ENCODE measurements at places on chromosomes 4 and X. TPM values are rescaled to one million over a fixed set of nuclear protein-coding genes. Genes with fewer than 3 reads are reported as not detected.

EDA2R gene
- 6.3 TPM for total RNA-seq

DNA sequence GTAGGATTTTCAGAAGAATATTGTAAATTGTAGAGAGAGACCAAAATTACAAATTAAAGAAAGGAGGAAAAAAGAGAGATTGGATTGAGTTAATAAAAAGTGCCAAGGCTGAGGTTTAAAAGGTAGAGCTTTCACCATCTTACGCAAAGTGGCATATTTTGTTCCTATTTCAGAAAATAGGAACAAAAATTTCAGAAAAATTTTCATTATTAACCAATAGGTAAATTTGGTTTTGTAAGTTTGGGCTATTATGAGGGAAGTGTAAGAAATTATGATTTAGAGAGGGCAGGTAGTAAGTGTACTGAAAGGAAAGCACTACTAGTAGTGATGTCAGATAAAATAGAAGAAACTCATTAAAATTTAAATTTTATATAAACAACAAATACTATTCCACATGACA is 479.7 kb downstream of the ACTRT1 start:
- no peaks in the 10 kb centered on the region for H3K27me3 ChIP-seq
- no peak overlapping the region for H3K27ac ChIP-seq
- no peaks in the 10 kb centered on the region for H3K4me1 ChIP-seq
- H3K36me3 ChIP-seq = no peaks in the 10 kb centered on the region
- H3K4me3 ChIP-seq = no peak overlapping the region

- no peak overlapping the region for H3K4me3 ChIP-seq
- peaks cover 3% of the 10 kb centered on the region for H3K4me1 ChIP-seq
- H3K36me3 ChIP-seq = no peaks in the 10 kb centered on the region
- DNase-seq = no peak
- no peak overlapping the region for H3K27ac ChIP-seq
- H3K27me3 ChIP-seq = no peaks in the 10 kb centered on the region
Measured at GRCh38 chr4:96093057-96093456, 253.2 kb downstream of the PDHA2 start.

DNA sequence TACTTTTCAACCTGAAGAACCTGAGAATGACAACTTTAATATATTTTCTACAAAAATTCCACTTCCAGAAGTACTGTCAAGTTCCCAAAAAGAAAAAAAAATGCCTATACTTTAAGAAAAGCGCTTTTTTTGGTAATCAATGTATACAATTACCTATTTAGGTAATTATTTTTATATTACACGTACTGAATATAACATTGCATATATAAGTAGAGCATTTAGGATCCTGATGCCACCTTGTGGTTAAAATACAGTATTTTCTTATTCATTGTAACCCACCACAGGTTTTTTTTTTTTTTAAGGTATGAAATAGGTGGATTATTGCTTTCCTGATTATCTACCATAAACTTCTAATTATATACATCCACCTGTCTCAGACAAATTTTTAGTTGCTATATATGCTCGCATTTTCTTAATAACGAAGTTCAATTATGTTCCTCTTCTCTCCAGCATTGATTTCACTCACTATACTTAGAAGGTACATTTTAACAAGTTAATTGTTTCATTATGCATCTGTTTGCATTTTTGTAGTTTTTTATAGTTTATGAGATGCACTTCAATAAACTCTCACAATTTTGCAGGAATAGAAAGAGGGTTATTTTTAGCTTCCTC is 5.2 kb downstream of the MAP9 start:
- no peak for DNase-seq
- H3K4me3 ChIP-seq = no peak overlapping the region
- H3K27ac ChIP-seq = no peak overlapping the region
- no peaks in the 10 kb centered on the region for H3K27me3 ChIP-seq

DNA sequence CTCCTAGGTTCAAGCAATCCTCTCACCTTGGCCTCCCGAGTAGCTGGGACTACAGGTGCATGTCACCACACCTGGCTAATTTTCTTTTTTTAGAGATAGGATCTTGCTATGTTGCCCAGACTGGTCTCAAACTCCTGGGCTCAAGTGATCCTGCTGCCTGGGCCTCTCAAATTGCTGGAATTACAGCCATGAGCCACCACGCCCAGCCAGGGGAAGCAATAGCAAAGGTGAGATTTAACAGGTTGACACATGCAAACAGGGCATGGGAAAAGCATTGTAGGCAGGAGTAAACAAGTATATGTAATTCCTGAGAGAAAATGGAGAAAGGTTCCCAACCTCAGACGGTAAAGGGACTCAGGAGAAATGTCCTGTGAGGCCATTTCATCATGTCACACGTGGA is 33.6 kb upstream of the TBL1X start:
- H3K4me1 ChIP-seq = no peaks in the 10 kb centered on the region
- no peaks in the 10 kb centered on the region for H3K36me3 ChIP-seq
- H3K27ac ChIP-seq = no peak overlapping the region
- H3K27me3 ChIP-seq = no peaks in the 10 kb centered on the region
- H3K4me3 ChIP-seq = no peak overlapping the region

DNA sequence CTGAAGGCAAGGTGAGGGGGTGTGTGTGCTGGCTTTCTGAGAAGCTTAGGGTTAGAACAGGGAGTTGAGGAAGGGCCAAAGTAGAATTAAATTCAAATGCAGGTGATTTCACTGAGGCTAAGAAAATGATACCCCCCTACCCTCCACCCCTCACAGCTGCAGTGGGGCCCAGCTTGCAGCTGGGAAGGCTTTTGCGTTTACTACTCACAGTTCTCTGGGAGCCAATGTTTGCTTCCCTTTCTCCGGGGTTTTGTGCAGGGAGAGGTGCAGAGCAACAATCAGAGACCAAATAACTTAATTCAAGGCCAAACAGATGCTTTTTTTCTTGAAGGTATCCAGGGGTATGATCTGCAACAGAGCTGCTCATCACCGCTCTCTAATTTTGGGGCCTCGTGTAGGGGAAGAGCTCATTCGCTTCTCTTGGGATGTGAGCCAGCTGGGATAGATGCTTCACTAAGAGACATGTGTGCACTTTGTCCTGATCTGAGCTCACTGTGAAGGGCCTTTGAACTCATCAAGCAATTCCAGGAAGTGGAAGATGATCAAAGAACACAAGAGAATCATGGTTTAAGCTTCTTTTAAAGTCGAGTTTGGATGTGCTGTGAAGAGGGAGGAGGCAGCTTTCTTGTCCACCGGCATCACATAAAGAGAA is 122.7 kb upstream of the C1GALT1C1 start:
- H3K27me3 ChIP-seq = no peaks in the 10 kb centered on the region
- no peak overlapping the region for H3K4me3 ChIP-seq
- H3K36me3 ChIP-seq = no peaks in the 10 kb centered on the region
- H3K27ac ChIP-seq = no peak overlapping the region
- no peak for DNase-seq

DNA sequence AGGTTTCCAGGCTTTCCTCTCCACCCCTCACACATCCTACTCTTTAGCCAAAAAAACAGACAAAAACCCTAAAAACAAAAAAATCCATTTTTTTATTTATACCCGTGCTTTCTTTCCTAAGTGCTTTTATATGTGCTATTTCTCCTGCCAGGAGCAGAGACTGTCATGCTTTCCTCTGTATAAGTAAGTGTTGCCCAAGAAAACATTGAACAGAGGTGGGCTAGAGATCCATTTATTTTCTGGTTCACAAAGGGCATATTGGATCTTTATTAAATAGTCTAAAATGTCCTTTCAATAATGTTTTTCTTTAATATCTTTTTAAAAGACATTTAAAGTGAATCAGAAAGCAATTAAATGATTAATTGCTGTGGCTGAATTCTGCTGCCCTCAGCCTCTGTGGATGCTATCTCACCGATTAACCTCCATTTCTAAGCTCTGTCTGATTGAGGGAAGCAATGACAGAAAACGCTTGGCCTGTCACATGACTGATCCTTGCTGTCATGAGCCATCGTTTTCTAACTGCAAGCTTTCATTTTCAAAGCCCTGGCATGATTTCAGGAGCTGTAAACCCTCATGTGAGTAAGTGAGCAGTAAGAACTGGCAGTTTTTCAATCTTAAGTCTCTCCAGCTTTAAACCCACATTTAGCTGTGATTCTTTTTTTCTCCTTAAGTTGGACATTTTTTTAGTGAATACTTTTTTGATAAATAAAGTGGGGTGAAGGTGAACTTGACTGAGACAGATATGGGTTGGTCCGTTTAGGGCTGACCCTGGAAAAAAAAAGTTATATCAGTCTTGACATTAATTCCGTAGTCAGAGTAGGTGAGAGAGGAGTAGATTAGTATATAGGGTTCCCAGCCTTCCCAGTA is 180.7 kb upstream of the PGRMC2 start:
- no peaks in the 10 kb centered on the region for H3K27me3 ChIP-seq
- no peak for DNase-seq
- H3K4me1 ChIP-seq = no peaks in the 10 kb centered on the region
- H3K4me3 ChIP-seq = no peak overlapping the region
- no peaks in the 10 kb centered on the region for H3K36me3 ChIP-seq

DNA sequence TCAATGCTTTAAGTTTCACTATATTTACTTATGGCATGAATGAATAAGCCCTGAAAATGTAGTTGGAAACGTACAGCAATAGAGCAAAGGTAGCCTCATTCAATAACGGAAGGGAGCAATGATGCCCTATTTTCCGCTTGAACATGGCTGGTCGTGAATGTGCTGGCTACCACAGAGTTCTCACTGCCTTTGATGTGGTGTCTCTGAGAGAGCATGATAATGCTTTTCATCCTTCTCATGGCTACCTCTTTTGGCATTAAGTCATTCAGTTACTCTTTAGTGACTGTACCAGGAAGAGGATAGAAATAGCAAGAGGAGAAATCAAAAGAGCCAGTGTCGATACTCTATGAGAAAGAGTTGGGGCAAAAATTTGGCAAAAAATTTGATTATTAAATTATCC is 308.0 kb downstream of the PPP3CA start:
- no peaks in the 10 kb centered on the region for H3K27me3 ChIP-seq
- no peak for DNase-seq
- H3K4me3 ChIP-seq = no peak overlapping the region
- H3K36me3 ChIP-seq = no peaks in the 10 kb centered on the region
- no peak overlapping the region for H3K27ac ChIP-seq

DNA sequence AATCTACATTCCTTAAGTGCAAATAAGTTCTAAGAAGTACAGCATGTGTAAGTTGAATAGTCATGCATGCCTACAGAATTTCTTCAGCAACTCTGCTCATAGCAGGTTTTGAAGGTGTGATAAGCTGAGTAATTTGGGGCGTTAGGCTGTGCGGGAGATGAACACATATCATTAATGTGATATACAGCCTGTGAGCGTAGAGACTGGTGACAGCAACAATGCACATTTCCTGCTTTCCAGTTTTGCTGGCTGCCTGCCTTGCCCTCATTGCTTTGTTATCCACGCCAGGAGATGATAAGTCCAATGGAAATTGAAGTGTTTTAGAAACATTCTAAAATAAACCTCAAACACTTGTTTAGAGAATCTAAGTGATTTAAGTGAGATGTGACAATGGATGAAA is 1709.4 kb downstream of the ARAP2 start:
- H3K36me3 ChIP-seq = no peaks in the 10 kb centered on the region
- H3K4me3 ChIP-seq = no peak overlapping the region
- no peak overlapping the region for H3K27ac ChIP-seq
- no peaks in the 10 kb centered on the region for H3K4me1 ChIP-seq
- DNase-seq = no peak

DNA sequence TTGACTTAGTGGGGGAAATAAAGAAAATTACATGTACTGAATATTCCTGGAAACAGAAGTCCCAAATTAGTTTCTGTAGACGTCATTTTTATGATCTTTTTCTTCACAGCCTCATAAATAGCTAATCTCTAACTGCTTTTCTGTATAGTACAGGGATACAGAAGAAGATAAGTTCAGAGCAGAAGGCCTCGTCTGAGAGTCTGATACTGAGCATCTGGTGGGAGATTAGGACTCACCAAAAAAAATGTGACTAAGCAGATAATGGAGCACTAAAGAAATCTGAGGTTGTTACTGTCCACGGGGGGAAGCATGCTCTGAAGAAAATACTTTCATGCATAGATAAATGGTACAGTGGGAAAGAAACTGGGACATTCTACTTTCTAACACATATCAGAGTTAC is 115.3 kb upstream of the TRPC5 start:
- no peak overlapping the region for H3K27ac ChIP-seq
- no peak overlapping the region for H3K4me3 ChIP-seq
- no peaks in the 10 kb centered on the region for H3K36me3 ChIP-seq

DNA sequence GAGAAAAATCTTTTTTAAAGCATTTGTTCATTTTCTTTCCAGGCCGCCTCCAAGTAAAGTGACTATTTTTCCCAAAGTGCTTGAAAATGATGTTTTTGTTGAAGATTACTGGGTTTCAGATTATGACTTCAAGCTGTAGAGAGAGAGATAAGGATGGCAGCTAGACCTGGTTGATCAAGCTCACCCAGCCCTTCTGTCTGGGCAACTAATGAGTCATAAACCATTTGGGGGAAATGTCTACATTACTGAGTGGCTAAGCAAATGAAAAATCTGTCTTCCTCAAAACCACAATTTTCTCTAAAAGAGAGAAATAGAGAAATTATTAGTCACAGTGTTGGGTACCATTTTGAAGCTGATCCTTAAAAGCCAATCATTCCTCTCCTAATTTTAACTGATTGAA is 355.4 kb upstream of the CPEB2 start:
- no peaks in the 10 kb centered on the region for H3K36me3 ChIP-seq
- no peaks in the 10 kb centered on the region for H3K4me1 ChIP-seq
- no peak overlapping the region for H3K27ac ChIP-seq
- DNase-seq = no peak
- H3K4me3 ChIP-seq = no peak overlapping the region
- peaks cover 3% of the 10 kb centered on the region for H3K27me3 ChIP-seq

DNA sequence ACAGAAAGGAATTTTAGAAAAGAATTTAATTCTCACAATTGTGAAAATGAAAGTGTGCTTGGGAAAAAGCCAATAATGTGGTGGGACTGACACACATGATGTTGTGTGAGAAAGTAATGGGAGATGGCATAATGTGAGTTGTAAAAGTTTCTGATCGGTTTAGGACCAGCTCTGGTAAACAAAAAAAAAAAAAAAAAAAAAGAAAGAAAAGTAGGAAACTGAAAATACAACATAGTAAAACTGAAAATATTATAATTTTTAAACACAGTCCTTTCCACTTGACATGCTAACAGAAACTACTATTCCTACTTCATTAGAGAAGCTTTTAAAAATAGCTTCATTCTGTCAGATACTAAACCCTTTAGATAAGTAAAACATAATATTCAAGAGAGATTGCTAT is 28.2 kb downstream of the RAP1GDS1 start:
- peaks cover 15% of the 10 kb centered on the region for H3K4me1 ChIP-seq
- H3K27me3 ChIP-seq = no peaks in the 10 kb centered on the region
- no peak overlapping the region for H3K27ac ChIP-seq
- DNase-seq = no peak

GRCh38 chr4:88448889-88449288 is 8.0 kb upstream of the HERC5 start:
- H3K27me3 ChIP-seq = no peaks in the 10 kb centered on the region
- no peaks in the 10 kb centered on the region for H3K4me1 ChIP-seq
- DNase-seq = no peak
- H3K36me3 ChIP-seq = peaks cover 5% of the 10 kb centered on the region
- no peak overlapping the region for H3K4me3 ChIP-seq

- no peak overlapping the region for H3K27ac ChIP-seq
- DNase-seq = no peak
- no peak overlapping the region for H3K4me3 ChIP-seq
- H3K4me1 ChIP-seq = no peaks in the 10 kb centered on the region
Measured at GRCh38 chr4:128775916-128776315, 33.6 kb upstream of the JADE1 start.

SSX4 gene
- total RNA-seq = 0.71 TPM

All from glutamatergic neuron (in vitro differentiated cells).